CD8-positive, alpha-beta memory T cell (primary cell): ENCODE measurements at places on chromosomes 2 and 18. TPM values are rescaled to one million over a fixed set of nuclear protein-coding genes. Genes with fewer than 3 reads are reported as not detected.

The B3GNT7 gene
- total RNA-seq = 0.16 TPM

The TNS1 gene
- total RNA-seq = 1.1 TPM

- DNase-seq = no peak
Measured at GRCh38 chr2:236748801-236749200, 179.2 kb downstream of the ACKR3 start.

DNA sequence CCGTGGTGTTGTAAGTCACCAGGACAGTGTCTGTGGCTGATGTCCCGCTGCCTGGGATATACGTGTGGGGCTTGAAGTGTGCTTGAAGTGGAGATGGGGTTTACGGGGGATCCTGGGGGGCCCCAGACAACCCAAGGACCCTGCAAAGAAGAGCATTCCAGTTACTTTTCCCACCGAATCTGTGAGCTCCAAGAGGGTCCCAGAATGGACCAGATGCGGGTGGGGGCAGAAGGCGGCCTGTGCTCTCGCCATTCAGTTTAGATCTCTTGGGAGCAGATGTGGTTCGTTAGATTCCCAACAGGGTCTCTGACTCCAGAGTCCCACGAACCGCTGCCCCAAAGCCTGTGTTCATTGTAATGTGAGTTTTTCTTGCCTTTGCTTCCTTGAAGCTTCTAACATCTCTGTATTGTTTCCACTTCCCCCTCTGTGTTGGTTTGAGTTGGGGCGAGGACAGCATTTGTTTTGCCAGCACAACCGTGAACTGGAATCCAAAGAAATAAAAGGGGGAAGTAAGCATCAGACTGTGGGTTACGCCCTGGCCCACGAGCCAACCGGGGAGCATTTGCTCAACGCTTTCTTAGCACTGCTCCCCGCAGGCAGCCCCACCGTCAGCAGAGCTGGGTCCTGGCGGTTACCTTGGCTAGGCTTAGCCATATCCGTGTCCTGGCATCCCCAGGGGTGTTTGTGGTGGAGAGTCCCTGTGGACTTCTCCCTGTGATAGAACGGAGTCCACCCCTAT, 92.1 kb downstream of the SH3BP4 start:
- no peak for DNase-seq

GRCh38 chr2:186995092-186995491, 146.1 kb upstream of the ZSWIM2 start:
- no peak for DNase-seq

The SNED1 gene
- 1.8 TPM for total RNA-seq

GRCh38 chr18:6731222-6731596, 1.7 kb downstream of the ARHGAP28 start:
- DNase-seq = no peak

The MXD1 gene
- 7.2 TPM for total RNA-seq

The C2orf66 gene
- not detected for total RNA-seq

DNA sequence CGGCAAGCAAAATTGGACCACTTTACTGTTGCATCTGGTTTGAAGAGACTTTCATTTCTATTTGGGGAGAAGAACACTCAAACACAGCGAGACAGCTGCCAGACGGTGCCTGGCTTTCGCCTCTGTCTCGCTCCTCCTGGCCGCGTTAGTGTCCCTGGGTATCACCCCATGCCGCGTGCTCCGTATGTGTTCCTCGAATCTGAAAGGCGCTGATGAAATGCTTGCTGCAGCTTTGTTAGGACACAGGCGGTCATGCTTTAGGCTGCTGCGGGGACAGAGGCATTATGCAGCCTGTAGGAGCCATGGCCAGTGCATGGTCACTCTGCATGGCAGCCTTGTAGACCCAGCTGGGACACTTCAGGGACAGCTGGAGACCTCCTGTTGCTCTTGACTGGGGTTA, 53.9 kb downstream of the LDLRAD4 start:
- DNase-seq = no peak

GRCh38 chr18:48330016-48330991, 78.9 kb downstream of the ZBTB7C start:
- DNase-seq = no peak

DNA sequence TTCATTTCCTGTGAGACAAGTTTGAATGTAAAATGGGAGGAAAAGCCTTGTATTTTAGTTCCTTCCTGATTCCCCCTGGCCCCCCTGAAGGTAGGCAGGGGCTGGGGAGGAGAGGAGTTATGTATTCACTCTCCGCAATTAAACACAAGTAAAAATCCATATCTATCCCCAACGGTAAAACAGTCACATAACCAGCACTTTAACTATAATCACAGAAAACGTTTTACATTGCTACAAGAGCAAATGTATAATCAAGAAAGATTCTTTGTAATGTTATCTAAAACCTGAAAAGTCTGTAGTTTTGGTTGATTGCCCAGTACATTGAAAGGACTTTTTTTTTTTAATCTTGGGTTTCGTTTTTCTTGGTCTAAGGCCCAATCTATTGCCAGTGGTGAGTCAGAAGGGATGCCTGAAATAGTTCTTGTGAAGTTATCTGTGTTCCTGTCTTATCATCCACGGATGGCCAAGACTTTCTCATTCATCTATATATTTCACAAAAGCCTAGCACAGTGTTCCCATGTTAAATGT, 34.5 kb upstream of the CCNYL1 start:
- DNase-seq = no peak

- no peak for DNase-seq
Measured at GRCh38 chr2:95057535-95058370, 32.2 kb downstream of the MAL start.

The CD8B gene
- total RNA-seq = 273 TPM

The NPPC gene
- not detected for total RNA-seq

- no peak for DNase-seq
Measured at GRCh38 chr2:40343902-40344301, 108.0 kb downstream of the SLC8A1 start.

DNA sequence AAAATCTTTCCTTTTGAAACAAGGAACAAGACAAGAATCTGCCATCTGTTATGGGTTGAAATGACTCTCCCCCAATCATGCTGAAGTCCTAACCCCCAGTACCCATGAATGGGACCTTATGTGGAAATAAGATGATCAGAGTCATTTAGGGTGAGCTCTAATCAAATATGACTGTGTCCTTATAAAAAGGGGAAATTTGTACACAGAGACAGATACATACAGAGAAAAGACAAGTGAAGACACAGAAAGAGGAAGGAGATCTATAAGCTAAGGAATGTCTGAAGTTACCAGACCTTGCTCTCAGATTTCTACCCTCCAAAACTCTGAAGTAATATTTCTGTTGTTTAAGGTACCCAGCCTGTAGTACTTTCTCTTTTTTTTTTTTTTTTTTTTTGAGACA, 15.7 kb downstream of the TGFBRAP1 start:
- DNase-seq = no peak

DNA sequence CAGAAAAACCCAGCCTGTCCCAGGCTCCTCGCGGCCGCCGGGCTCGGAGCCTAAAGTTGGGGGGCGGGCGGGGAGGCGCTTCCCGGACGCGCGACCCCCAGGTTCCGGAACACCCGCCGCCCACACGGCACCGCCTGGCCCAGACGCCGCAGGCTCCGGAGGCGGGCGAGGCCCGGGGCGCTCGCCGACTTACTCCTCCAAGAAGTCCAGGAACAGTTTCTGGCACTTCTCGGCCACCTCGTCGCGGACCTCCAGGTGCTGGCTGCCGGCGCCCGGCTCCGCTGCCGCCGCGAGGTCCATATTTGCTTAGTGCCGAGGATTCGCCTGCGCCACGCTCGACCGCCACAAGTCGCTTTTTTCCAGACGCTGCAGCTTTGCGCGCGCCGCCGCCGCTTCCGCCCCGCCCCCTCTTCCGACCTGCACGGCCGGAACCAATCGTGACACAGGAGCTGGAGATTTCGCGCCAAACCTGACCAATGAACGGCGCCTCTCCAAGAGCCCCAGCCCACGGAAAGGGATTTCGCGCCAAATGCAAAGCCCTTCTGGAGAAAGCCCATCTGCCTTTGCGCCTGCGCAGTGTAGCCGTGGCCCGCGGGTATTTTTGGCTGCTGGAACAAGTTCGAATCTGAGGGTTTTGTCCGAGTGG, at the start of gene MCM6:
Gene MCM6, minus strand, starts transcription at position 378 of the 646 bp plus-strand sequence. Its CDS starts 78 bp downstream, at position 300.
- peak; percentile 95 for DNase-seq
